CD4-positive, CD25-positive, alpha-beta regulatory T cell (primary cell): ENCODE measurements at places on chromosomes 12 and 14. TPM values are rescaled to one million over a fixed set of nuclear protein-coding genes. Genes with fewer than 3 reads are reported as not detected.

GRCh38 chr12:11500188-11500860, 105.0 kb upstream of the PRB2 start:
- DNase-seq, result peak; percentile 48

Gene ASIC1
- polyA plus RNA-seq, result 0.49 TPM

DNA sequence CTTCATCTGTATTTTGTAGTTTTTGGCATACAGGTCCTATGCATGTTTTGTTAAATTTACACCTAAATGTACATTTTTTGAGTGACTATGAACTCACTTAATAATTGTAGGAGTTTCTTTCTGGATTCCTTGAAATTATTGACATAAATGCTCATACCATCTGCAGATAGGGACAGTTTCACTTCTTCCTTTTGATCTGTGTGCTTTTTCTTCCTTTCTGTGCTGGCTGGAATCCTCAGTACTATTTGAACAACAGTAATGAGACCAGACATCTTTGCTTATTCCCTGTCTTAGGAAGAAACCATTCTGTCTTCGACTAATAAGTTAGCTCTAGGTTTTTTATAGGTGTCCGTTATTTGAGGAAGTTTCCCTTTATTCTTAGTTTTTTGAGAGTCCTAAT, 110.3 kb downstream of the ADGRD1 start:
- no peak for DNase-seq

Gene DERA
- polyA plus RNA-seq, result 45.5 TPM

DNA sequence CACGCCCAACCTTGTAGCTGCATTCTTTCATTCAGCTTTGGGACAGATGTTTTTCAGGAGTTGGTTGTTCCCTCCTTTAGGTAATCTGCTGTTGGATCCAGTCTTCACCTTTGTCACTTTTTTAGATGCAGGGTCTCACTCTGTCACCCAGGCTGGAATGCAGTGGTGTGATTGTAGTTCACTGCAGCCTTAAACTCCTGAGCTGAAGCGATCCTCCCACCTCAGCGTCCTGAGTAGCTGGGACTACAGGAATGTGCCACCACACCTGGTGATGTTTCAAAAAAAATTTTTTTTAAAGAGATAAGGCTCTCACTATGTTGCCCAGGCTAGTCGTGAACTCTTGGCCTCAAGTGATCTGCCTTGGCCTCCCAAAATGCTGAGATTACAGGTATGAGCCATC, 164.3 kb downstream of the KTN1 start:
- no peak for DNase-seq

Gene TCL1A
- 0.44 TPM for polyA plus RNA-seq

DNA sequence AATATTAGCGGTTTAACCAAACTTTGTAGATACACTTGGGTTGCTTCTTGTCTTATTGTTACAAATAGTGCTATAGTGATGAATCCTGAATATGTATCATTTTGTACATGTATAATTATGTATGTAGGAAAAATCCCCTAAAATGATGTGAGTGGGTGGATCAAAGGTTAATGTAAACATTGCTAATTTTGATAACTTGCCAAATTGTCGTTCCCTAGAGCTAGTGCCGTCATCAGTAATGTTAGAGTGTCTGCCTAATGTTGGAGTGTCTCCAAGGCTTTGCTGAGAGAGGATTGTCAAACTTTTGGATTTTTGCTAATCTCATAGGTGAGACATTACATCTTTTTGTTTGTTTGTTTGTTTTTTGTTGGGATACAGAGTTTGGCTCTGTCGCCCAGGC, 44.4 kb downstream of the AEBP2 start:
- DNase-seq, result no peak

Gene YLPM1
- 11.7 TPM for polyA plus RNA-seq

- no peak for DNase-seq
Observed at GRCh38 chr12:133215724-133216123, 20.0 kb downstream of the ANHX start.
